Skeletal muscle cell (primary cell): ENCODE measurements at places on chromosomes 3 and 15.

DNA sequence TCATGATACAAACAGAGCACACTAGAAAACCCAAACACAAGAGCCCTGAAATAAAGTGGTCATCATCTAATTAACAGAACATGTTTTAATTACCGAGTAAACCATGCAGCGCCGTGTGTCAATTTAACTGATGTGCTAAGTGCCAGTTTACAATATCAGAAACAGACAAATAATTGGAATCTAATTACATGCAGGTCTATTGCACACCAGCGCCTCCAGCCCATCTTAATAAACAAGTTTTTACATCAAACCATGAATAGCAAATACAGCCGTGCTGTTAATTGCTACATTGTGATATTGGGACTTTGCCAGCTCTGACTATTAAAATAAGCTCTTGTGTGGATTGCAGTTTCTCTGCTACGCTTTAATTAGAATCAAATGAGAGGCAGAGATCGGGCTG lies 510.2 kb upstream of the MDFIC2 start:
- no peak for DNase-seq

- DNase-seq: no peak
These were observed 17.9 kb downstream of the PSTPIP1 start for GRCh38 chr15:77012868-77013267.

GRCh38 chr3:63042833-63043232 lies 167.6 kb upstream of the CADPS start:
- no peak for DNase-seq

- no peak for DNase-seq
These were observed 53.5 kb upstream of the PCSK6 start for GRCh38 chr15:101543026-101543390.
